Kidney glomerular epithelial cell (primary cell): ENCODE measurements at places on chromosomes 5 and 9.

GRCh38 chr5:25295067-25295466, 650.3 kb upstream of the CDH10 start:
- no peak for DNase-seq

DNA sequence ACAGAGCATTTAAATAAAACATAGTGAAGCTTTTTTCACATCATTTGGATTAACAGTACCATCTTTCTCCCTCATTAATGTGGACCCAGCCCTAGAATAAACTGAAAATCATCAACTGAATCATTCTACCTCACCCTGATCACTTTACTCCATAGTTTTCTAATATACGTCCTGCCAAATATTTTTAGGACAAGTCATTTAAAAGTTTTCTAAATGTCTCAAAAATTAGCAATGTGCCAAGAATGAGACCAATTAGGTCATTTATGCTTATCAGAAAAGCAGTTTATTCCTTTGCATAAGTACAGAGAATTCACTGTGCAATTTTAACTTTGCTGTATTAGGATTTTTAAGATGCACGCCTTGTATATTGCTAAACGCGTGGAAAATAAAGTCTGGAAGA, 284.4 kb downstream of the PIK3R1 start:
- no peak for DNase-seq

- no peak for DNase-seq
Observed at GRCh38 chr5:68662804-68663307, 431.0 kb upstream of the SLC30A5 start.

GRCh38 chr9:103913899-103914298, 180.2 kb upstream of the SMC2 start:
- no peak for DNase-seq

- DNase-seq: no peak
Observed at GRCh38 chr9:133100506-133101355, 20.3 kb downstream of the RALGDS start.
